ENCODE measurements at places on chromosomes 7 and 10.

DNA sequence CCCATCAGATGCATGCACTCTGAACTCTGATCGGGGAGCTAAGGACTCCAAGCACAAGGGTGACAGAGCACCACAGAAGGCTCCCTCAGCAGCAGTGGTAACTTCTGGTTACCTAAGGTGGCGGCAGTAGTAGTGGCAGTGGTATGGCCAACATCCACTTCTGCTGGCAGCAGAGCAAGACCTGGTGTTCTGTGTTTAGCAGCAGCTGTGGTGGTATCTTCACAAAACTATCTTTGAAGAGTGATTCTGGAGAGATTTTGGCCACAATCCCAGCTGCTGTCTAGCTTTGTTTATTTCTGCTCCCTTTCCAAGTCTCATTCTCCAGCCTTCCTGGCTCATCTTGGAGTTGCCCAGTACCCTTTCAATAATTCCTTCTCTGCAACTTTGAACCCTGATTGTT lies 102.4 kb upstream of the LRGUK start:
- DNase-seq = peak; percentile 60

GRCh38 chr10:116043861-116044260 lies 229.1 kb downstream of the GFRA1 start:
- no peak for DNase-seq

- DNase-seq = no peak
Measured at GRCh38 chr7:154306036-154306435, 253.8 kb downstream of the DPP6 start.

DNA sequence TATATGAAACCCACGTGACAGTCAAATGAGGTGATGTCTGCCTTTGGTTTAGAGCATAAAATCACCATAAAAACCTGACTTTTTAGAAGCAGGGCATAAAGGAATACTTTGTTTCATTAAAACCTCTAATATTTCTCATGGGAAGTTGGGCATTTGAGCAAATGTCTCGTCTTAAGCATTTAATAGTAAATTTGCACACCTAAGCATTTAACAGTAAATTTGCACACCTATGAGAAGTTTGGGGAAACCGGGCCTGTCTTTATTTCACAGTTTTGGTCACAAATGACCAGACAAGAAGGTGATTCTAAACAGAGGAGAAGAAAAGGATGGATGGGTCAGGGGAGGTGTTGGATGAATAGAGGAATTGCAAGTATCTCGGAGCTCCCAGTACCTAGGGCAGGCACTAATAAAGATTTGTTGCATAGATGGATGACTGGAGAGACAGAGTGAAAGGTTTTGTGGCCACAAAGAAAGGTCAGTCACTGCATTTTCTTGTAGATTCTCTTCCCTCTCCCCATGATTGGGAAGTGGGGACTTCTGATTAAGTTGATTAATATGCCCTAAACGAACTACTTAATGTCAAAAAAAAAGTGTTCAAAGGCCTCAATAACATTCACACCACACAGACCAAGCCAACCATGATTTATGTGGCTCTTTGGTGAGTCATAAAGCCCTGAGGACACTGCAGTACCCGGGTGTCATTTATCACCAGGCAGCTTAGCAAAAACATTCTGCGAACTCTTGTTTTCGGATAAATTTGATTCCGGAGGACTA lies 158.2 kb downstream of the SPAG6 start:
- DNase-seq = peak; percentile 62

DNA sequence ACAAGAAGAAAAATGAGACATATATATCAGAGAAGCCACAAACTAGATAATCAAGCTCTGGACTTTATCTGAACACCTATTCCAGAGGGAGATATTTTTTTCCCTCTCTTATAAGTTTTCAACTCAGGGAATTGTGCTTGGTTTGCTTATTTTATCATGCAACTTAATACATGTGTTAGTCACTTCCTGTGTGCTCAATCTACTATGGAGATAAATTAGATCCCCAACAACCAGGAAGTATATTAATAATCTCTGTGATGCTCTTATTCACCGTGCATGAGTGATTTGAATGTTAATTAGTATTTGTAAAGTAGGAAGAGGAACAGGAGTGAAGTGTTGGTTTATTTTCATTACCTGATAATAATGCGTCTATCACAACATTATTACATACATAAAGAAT lies 38.8 kb upstream of the ZNF365 start:
- no peak for DNase-seq

DNA sequence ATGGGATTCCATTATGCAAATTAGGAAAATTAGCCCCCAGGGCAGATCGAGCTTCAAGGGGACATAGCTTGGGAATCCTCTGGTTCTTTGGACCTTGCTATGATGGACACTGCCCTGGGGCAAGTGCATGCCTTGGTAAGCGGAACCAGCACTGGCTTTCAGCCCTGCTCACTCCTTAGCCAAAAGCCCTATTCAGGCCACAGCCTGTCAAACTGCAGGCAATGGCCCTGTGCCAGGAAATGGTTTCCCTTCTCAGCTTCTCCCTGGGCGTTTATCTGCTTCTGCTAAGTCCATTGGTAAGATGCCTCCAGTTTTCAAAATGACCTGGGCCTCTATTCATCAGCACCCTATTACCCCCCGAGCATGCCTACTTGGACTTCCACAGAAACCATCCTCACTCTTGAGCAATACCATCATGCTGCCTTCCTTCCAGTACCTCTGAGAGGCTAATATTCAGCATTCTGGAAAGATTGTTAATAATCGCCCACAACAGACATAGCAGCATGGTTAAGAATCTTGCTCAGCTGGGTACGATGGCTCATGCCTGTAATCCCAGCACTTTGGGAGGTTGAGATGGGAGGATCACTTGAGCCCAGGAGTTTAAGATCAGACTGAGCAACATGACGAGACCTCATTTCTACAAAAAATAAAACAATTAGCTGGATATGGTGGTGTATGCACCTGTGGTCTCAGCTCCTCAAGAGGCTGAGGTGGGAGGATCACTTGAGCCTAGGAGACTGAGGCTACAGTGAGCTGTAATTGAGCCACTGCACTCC lies 918.6 kb upstream of the AUTS2 start:
- no peak for DNase-seq

GRCh38 chr7:44765579-44766415 lies 17.1 kb downstream of the ZMIZ2 start:
- DNase-seq = no peak

- no peak for DNase-seq
Measured at GRCh38 chr10:62323751-62324150, 50.4 kb upstream of the ZNF365 start.

GRCh38 chr10:47050618-47051455 lies 139.6 kb downstream of the PTPN20 start:
- peak; percentile 81 for DNase-seq

- DNase-seq = peak; percentile 20
Measured at GRCh38 chr7:96719164-96719563, 9.5 kb upstream of the SEM1 start.

GRCh38 chr10:17836942-17837341 lies 27.8 kb downstream of the MRC1 start:
- peak; percentile 82 for DNase-seq

DNA sequence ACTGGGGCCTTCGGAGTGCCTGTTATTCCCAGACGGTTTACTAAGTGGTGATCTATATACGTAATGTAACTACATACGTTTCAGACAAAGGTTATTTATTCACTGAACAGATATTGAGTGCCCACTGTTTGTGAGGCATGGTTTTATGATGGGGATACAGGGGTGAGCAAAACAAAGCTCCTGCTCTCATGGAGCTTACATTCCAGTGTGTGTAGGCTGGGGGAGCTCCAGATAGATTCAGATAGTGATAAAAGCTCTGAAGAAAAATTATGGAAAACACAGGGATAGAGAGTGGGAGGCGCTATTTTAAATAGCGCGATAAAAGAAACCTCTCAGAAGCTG lies 466 bp upstream of the DNAJB12 start:
- DNase-seq = no peak

DNA sequence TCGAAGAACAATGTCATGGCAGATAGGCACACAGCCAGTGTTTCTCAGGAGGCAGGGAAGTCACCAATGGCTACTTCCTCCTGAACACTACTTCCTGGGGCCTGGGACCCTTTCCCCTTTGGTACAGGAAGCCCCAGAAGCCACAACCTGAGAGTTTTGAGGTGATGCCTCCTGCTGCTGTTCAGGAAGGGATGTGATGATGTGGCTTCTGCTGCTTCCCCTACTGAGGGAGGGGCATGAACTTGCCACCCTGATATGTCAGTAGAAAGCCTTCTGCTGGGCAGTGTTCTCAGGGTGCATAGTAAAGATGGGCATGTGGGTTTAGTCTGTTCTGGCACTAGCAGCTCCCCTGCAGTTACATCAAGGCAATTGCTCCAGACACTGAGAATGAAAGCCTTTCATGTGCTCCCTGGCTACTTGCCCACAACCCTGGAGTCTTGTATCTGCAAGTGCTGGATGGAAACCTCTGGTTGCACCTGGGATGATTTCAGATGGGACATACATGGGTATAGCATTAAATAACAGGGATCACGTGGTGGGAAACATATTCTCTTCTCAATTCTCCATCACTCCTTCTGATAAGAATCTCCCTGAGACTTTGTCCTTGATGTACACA lies 69.3 kb downstream of the ADRA2A start:
- no peak for DNase-seq

- DNase-seq = peak; percentile 20
Measured at GRCh38 chr10:90937645-90938258, 16.9 kb upstream of the ANKRD1 start.

DNA sequence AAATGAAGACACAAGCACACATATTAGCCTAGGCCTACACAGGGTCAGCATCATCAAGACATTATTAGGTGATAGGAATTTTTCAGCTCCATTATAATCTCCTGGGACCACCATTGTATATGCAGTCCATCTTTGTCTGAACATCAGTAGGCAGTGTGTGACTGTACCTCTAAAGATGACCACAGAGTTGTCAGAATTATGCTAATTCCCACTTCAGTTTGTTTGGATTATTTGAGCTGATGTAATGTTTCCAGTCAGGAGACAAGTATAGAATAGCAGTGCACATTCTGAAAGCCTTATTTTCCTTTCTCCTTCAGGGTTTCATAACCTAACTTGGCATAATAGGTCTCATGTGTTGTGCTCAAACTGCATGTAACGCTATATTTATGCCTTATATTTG lies 306.4 kb downstream of the NXPH1 start:
- no peak for DNase-seq

- no peak for DNase-seq
Measured at GRCh38 chr10:43872644-43873043, 224.0 kb upstream of the ZNF32 start.

- DNase-seq = no peak
Measured at GRCh38 chr10:121159670-121160069, 308.5 kb downstream of the WDR11 start.

GRCh38 chr10:3873728-3874461 lies 88.9 kb upstream of the KLF6 start:
- DNase-seq = peak; percentile 75

GRCh38 chr7:14395860-14396259 lies 406.4 kb upstream of the ETV1 start:
- no peak for DNase-seq

- DNase-seq = no peak
Measured at GRCh38 chr10:89185658-89186057, 21.5 kb downstream of the CH25H start.

- DNase-seq = no peak
Measured at GRCh38 chr7:45311597-45311996, 154.0 kb downstream of the RAMP3 start.

GRCh38 chr7:108073305-108074070 lies 56.7 kb downstream of the LAMB4 start:
- no peak for DNase-seq

GRCh38 chr10:43392748-43393147 lies 16.2 kb downstream of the HNRNPF start:
- DNase-seq = no peak

DNA sequence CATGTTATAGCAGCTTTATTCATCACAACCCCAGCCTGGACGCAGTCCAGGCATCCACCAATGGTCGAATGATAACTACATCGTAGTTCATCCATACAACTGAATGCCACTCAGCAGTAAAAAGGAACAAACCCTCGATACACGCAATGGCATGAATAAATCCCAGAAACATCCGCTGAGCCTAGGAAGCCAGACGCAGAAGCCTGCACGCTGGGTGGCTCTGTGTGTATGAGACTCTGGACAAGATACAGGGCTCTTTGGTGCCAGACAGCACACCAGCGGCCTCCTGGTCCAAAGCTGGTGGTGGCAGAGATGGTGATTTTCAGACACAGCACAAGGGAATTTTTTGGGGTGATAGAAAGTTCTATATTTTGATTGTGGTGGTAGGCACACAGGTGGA lies 10.0 kb upstream of the CRYGN start:
- no peak for DNase-seq

DNA sequence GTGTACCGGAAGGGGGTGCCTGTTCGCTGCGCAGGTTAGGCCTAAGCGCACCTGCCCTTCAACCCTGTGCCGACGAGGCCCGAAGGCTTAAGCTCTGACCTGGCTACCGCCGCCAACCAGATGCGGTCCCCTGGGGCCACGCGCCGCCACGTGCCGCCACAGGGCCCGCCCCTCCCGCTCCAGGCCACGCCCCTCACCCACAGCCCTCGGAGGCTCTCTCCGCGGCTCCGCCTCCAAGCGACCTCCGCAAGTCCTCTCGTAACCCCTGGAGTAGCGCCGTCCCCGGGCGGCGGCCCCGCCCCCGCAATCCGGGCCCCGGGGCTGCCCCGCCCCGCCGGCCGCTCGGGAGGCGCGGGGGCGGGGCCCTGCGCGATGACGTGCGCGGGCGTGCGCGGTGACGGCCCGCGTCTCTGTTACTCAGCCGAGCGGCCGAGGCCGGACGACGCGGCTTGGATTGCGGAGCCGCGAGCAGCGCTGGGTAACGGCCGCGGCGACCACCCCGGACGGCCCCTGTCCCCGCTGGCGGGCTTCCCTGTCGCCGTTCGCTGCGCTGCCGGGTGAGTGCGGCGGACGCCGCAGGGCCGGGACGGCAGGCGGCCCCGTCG lies at the start of gene MAPK8:
Gene MAPK8 (plus strand): TSS at position 413 of the 605 bp plus-strand sequence. CDS start 94,984 bp downstream, outside the sequence.
- DNase-seq = peak; percentile 90

All from umbilical cord (tissue), 2 donors.